DMS153 (cell line): ENCODE measurements at places on chromosomes 12 and 14.

GRCh38 chr14:94771158-94771905 lies 1.4 kb upstream of the GSC start:
- no peak for DNase-seq

DNA sequence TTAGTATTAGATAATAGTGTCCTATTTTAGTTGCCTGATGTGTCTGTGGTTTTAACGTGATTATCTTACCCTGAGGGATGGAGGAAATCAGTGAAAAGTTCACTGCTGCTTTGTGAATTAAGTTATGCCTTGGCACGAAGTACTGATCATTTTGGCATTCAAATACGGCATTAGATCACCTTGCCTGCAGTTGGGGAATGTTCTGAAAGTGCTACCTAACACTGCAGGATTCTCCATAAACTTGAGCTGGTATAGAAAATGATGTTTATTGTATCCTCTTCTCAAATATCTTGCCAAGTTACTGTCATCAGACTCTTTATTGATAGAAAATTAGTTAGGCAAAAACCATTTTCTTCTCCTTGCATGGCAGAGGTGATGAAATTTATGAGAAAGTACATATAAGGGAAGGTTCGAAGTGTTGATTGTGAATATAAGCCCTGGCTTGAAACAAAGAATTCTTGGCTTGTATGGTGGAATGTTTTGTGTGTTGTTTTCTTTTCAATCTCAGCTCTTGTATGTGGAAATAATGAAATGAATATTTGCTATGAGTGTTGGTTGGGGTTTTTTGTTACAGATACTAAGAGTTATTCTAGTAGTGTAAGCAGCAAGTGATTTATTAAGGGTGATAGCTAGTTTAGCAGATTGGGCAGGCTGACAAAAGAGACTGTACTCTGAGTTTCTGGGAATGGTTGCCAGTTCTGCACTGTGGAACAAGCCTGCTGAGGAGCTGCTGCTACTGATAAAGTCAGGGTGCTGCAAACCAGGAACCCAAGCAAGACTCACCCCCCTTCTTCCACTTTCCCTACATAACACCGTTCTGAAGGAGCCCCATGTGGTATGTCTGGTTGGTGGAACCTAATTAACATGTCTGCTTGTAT lies 448.3 kb downstream of the PCNX1 start:
- DNase-seq, result no peak

- DNase-seq, result no peak
These were observed 166.6 kb downstream of the PIWIL1 start for GRCh38 chr12:130504110-130504839.

- DNase-seq, result no peak
These were observed 32.7 kb upstream of the BTBD6 start for GRCh38 chr14:105215602-105216001.

DNA sequence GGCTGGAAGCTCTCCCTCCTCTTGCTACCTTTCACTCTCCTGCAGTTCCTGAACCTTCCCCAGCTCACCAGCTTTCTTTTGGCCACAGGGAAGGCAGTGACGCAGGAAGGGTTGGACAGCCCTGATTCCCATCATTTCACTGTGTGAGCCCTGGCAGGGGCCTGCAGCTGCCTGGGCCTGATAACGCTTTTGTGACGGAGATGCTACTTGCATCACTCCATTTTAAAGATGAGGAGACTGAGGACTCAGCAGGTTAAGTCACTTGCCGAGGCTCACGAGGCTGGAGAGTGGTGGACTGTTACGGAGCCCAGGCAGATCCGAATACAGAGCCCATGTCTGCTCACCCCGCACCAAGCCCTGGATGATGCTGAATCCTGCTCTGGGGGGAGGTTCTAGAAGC lies 145.3 kb downstream of the RBM19 start:
- DNase-seq, result no peak

GRCh38 chr12:40444174-40444573 lies 219.4 kb downstream of the LRRK2 start:
- no peak for DNase-seq

DNA sequence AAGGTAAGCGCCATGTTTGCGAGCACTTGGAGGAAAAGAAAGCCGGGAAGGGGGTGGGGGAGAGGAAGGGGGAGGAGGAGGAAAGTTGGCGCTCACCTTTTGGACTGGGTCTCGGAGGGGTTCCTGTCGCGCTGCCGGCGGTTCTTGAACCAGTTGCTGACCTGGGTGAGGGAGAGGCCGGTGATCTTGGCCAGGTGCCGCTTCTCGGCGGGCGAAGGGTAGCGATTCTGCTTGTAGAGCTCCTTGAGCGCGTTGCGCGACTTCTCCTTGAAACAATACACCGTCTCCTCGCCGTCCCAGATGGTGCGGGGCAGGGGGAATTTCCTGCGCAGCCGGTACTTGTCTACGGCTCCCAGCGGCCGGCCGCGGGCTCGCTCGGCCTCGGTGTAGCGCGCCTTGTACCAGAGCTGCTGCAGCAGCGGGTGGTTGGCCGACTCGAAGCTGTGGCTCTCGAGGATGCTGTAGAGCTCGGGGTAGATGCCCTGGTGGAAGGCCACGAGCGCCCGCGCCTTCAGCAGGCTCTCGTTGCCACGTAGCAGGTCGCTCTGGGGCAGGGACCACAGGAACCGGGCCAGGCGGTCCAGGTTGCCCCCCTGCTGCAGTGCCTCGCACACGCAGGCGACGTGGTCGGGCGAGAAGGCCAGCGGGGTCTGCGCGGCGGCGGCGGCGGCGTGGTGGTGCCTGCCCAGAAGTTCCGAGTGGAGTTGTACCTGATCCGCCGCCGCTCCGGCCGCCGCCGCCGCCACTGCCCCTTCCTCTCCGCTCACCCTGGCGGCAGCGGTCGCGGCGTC lies 840 bp downstream of the SIX4 start:
- peak; percentile 49 for DNase-seq

DNA sequence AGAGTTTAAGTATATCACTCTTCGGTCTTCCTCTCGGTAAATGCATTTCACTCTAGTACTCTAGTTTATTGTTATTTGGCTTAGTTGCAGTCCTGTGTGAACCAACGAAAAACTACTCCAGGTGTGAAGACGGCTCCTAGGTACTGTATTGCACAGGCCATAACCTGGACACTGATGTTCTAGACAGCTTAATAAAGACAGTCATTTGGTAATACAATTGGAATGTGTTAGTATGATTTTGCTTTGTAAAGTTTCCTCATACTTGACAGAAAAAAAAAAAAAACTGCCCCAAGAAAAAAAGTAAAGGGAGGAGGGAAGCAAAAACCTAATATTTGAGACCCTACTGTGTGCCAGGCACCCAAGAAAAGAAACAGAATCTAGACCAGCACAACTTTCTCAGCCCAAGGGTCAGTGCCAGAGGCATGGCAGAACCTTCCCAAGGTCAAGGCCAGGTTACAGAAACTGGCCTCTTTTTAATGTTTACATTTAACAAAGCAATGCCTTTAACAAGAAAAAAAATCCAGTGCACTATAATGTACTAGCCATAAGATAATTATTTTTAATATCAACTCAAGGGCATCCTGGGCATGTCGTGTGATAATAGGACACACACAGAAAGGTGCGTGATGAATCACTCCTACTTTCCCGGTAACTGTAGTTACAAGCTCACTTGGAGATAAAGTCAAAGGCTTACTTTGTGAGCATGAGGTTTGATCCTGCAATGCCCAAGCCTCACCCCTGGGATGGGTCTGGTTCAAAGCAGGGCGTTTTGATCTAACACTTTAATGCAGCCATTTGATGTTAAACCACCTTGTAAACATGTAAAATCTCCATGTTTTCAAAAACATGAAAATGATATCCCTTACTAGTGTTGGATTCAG lies 110.6 kb downstream of the BMP4 start:
- DNase-seq, result no peak

- DNase-seq, result no peak
These were observed 165.2 kb downstream of the BRMS1L start for GRCh38 chr14:35991356-35991755.

- no peak for DNase-seq
These were observed 1.2 kb upstream of the MED13L start for GRCh38 chr12:116278667-116279066.

GRCh38 chr12:115375186-115375991 lies 691.4 kb upstream of the TBX3 start:
- DNase-seq, result no peak

- DNase-seq, result no peak
These were observed 967.8 kb downstream of the TMEM121 start for GRCh38 chr14:106493962-106494823.

GRCh38 chr12:109783135-109783964 lies 49.8 kb downstream of the TRPV4 start:
- DNase-seq, result no peak

GRCh38 chr12:76028571-76029277 lies 2.9 kb downstream of the PHLDA1 start:
- DNase-seq, result no peak

GRCh38 chr14:89669193-89669592 lies 252.2 kb upstream of the FOXN3 start:
- no peak for DNase-seq

DNA sequence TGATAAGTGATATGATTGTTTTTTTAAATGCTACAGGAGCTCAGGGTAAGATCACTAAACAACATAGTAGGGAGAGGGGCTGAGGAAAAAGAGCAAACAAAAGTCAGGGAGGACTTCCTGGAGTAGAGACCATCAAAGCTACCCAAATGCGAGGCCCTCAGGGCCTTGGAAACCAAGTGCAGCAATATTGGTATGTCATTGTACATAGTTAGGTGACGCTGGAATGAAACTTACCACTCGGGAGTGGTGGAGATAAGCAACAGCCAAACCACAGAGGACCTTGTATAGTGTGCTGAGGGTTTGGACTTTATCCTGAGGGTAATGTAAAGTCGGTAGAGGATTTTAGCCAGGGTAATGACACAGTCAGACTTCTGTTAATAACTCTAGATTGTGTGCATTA lies 13.8 kb downstream of the KITLG start:
- DNase-seq, result no peak

DNA sequence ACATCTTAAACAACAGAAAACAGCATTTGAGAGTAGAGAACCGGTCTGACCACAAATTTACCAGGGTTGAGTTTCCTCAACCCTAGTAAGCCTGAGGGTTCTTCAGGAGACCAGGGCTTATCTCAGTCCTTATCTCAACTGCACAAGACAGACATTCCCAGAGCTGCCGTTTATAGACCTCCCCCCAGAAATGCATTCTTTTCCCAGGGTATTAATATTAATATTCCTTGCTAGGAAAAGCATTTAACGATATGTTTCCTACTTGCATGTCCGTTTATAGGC lies 12.3 kb downstream of the TMEM117 start:
- no peak for DNase-seq
